ENCODE measurements at places on chromosomes 7 and 10. TPM values are rescaled to one million over a fixed set of nuclear protein-coding genes. Genes with fewer than 3 reads are reported as not detected.

- H3K27ac ChIP-seq: no peak overlapping the region
- no peaks in the 10 kb centered on the region for H3K27me3 ChIP-seq
- peak; percentile 26 for DNase-seq
- H3K36me3 ChIP-seq: no peaks in the 10 kb centered on the region
- H3K4me3 ChIP-seq: no peak overlapping the region
Observed at GRCh38 chr10:34446049-34446448, 369.0 kb downstream of the PARD3 start.

DNA sequence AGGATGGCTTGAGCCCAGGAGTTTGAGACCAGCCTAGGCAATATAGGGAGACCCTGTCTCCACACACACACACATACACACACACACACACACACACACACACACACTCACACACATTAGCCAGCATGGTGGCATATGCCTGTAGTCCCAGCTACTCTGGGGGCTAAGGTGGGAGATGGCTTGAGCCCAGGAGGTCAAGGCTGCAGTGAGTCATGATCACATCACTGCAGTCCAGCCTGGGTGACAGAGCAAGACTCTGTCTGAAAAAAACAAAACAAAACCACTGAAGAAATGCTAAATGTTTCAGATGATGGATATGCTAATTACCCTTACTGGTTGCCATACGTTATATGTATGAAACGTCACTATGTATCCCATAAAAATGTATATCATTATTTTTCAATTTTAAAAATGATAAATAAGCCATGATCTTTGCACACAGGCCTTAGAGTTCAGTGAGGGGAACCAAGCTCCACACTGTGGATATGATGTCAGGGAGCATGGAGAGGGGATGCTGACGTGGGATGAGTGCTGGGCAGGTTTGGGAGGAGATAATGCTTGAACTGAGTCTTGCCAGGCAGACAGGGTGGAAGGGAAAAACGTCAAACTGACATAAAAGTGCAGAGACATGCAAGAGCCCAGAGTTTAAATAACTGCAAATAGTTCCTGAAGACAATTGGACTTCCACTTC lies 45.9 kb upstream of the ARHGAP12 start:
- H3K36me3 ChIP-seq: 0 out of 2 replicates have a peak, but pooled peaks cover 3% of the 10 kb centered on the region
- H3K27ac ChIP-seq: peak overlapping the region; percentile 36
- H3K4me3 ChIP-seq: no peak overlapping the region

- no peaks in the 10 kb centered on the region for H3K36me3 ChIP-seq
- H3K4me1 ChIP-seq: no peaks in the 10 kb centered on the region
- no peak overlapping the region for H3K4me3 ChIP-seq
- H3K27ac ChIP-seq: no peak overlapping the region
Observed at GRCh38 chr7:1542841-1543747, 12.6 kb downstream of the MAFK start.

- H3K27ac ChIP-seq: no peak overlapping the region
- no peak overlapping the region for H3K4me3 ChIP-seq
- no peaks in the 10 kb centered on the region for H3K4me1 ChIP-seq
- DNase-seq: no peak
- peaks cover 22% of the 10 kb centered on the region for H3K36me3 ChIP-seq
- no peaks in the 10 kb centered on the region for H3K27me3 ChIP-seq
Observed at GRCh38 chr7:130032698-130033097, 18.5 kb downstream of the ZC3HC1 start.

PTEN gene
- total RNA-seq: 50.0 TPM

EDRF1 gene
- total RNA-seq: 48.8 TPM

DNA sequence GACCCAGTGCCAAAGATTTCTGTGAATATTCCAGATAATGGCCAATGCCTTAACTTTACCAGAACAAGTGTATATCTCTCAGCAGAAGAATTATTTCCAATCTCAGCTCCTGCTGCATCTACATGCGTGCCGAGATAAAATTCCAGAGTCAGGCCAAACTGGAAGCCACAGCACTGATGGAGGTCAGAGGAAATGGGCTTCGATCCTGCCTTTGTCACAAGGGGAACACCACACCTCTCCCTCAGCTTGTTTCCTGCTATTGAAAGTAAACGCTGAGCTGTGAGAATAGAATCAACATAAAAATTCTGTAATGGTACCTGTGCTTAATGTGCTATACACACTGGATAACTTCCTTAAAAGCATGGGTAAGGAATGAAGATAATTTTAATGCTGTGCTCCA lies 255.5 kb downstream of the NEBL start:
- no peak overlapping the region for H3K27ac ChIP-seq
- H3K36me3 ChIP-seq: no peaks in the 10 kb centered on the region
- DNase-seq: no peak
- H3K4me3 ChIP-seq: no peak overlapping the region
- no peaks in the 10 kb centered on the region for H3K27me3 ChIP-seq

ZDHHC16 gene
- total RNA-seq: 58.1 TPM

BLNK gene
- not detected for total RNA-seq

CCNY gene
- total RNA-seq: 29.0 TPM

DNA sequence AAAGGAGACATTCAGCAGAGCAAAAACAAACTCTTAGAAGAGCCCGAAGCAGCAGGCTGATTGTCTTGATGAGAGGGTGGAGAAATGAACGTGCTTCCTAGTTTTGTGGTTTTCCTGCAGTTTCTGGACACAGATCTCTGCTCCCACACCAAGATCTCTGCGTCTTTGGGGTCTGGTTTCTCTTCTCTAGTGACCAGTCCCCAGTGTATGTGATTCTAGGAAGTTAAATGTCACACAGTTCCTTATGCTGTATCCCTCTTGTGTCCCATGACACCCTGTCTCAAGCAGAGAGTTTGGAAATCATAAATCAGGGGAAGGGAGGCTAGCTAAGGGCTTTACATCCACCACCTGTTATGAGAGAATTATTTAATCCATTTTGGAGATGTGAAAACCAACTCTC lies 55.4 kb upstream of the KLF14 start:
- peaks cover 3% of the 10 kb centered on the region for H3K4me1 ChIP-seq
- no peak for DNase-seq
- H3K27me3 ChIP-seq: no peaks in the 10 kb centered on the region
- no peak overlapping the region for H3K27ac ChIP-seq

GRCh38 chr10:71205468-71205867 lies 6.9 kb upstream of the UNC5B start:
- peaks cover 12% of the 10 kb centered on the region for H3K27me3 ChIP-seq
- no peaks in the 10 kb centered on the region for H3K36me3 ChIP-seq
- H3K4me3 ChIP-seq: no peak overlapping the region
- H3K27ac ChIP-seq: no peak overlapping the region

LEP gene
- not detected for total RNA-seq

CRHR2 gene
- total RNA-seq: 0.23 TPM

DNA sequence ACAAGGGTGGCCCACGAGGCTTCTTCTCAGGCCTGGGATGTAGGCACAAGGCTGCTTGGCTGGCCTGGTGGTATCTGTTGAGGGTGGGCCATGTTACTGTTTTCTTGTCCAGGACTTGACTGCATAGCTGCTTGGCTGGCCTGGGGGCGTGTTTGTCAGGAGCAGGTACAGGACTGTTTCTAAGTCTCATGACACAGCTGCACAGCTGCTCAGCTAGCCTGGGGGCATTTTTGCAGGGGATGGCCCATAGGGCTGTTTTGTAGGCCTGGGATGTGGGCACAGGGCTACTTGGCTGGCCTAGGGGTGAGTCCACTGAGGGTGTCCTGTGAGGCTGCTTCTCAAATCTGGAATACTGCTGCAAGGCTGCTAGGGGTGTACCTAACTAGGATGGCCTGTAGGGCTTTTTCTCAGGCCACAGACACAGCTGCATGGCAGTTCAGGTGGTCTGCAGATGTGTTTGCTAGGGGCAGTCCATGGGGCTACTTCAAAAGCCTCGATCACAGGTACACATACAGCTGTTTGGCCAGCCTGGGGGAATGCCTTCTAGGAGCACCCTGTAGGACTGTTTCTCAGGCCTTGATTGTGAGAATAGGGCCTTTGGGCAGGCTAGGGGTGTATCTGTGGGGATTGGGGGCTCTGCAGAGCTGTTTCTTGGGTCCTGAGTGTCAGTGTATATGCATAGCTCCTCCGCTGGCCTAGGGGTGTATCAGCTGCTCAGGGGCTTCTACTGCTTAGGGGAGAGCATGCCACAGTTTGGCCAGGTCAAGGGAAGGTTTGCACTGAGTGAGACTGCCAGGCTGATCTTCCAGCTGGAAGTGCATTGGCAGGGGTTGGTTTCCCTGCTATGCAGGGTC lies 26.6 kb upstream of the PLA2G12B start:
- no peaks in the 10 kb centered on the region for H3K27me3 ChIP-seq
- no peak for DNase-seq
- H3K4me3 ChIP-seq: no peak overlapping the region
- no peak overlapping the region for H3K27ac ChIP-seq
- H3K36me3 ChIP-seq: peaks cover 2% of the 10 kb centered on the region

GTF2IRD2 gene
- total RNA-seq: 0.74 TPM

- H3K27me3 ChIP-seq: no peaks in the 10 kb centered on the region
- peak; percentile 55 for DNase-seq
- peak overlapping the region; percentile 83 for H3K27ac ChIP-seq
Observed at GRCh38 chr10:77865580-77866324, 60.8 kb downstream of the DLG5 start.

GRCh38 chr10:131948501-131948900 lies 33.2 kb downstream of the BNIP3 start:
- no peak overlapping the region for H3K4me3 ChIP-seq
- no peak overlapping the region for H3K27ac ChIP-seq
- H3K27me3 ChIP-seq: no peaks in the 10 kb centered on the region

GRCh38 chr10:77191324-77192049 lies 446.1 kb downstream of the KCNMA1 start:
- H3K4me1 ChIP-seq: peaks cover 9% of the 10 kb centered on the region
- no peak for DNase-seq
- H3K27ac ChIP-seq: no peak overlapping the region
- H3K27me3 ChIP-seq: no peaks in the 10 kb centered on the region

DNA sequence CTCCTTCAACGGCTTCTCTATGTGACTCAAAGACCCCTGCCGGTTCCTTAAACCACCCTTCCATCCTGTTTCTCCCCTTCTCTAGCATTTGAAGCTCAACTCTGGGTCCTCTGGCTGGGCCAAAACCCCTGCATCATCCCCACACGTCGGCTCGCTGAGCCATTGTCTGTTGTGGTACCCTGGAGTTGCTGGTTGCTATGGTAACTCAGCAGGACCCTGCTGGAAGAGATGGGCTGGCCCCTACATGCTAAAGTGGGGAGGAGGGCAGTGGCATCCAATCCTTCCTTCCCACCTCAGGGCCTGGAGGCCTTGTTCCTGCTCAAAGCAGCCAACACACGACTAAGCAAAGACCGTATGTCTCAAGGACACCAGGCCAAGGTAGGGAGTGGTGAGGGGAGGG lies 452.5 kb downstream of the PLXNA4 start:
- no peaks in the 10 kb centered on the region for H3K27me3 ChIP-seq
- no peaks in the 10 kb centered on the region for H3K36me3 ChIP-seq
- H3K4me1 ChIP-seq: no peaks in the 10 kb centered on the region
- DNase-seq: peak; percentile 17
- H3K4me3 ChIP-seq: no peak overlapping the region
- no peak overlapping the region for H3K27ac ChIP-seq

DNA sequence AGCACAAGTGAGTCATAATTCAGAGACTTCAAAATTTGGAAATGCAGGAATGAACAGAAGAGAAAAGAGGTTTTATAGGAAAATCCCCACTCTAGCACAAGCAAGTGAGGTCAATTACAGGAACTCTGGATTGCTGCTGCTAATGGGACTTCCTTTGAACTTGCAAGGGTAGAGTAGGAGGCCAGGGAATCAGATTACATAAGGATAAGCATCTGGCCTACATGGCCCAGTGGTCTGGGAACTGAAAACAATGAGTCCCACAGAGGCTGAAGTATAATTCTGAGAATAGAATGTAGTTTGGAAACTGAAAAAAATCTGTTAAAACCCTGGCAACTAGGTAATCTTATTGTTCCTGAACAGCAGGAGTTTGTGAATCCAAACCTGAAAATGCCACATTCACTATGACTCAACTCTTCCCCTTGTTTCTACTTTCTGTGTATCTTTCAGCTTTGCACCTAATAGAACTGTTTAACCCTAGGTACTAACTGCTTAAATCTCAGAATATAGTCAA lies 66.5 kb downstream of the CTNNA3 start:
- no peaks in the 10 kb centered on the region for H3K36me3 ChIP-seq
- peaks cover 4% of the 10 kb centered on the region for H3K4me1 ChIP-seq
- H3K4me3 ChIP-seq: no peak overlapping the region
- no peak overlapping the region for H3K27ac ChIP-seq
- peak; percentile 24 for DNase-seq

GRCh38 chr7:66348959-66349358 lies 143.8 kb downstream of the TPST1 start:
- H3K27ac ChIP-seq: no peak overlapping the region
- H3K4me3 ChIP-seq: no peak overlapping the region
- H3K36me3 ChIP-seq: no peaks in the 10 kb centered on the region

DNA sequence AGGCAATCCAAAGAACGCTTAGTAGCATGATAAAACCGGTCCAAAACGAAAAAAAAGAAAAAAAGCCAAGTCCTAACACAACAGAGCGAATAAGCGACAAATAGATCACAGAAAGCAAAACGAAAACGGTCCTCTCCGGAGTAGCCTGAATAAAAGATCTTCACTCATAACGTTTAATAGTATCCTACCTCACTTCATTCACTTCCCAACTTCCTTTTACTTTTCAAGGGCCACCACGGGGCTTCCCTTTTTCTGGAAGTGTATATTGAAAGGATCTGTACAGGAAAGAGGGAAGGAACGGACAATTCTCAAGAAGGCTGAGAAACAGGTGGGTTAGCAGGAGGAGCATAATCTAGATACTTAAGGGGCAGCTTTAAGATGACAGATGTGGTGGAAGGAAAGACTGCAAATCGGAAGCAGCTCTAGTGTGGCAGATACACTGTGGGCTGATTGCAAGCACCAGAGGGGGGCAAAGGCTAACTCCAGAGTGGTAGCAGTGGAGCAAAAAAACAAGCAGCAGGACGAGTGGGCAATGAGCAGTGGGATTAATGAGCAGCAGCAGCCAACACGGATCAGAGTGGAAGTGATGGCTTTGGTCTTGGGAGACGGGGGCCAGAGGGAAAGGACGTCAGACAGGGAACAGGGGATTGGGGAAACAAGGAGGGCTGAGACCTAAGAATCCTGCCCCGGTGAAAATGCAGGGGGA lies 866 bp downstream of the CNOT4 start:
- peaks cover 10% of the 10 kb centered on the region for H3K4me1 ChIP-seq
- no peaks in the 10 kb centered on the region for H3K36me3 ChIP-seq
- no peaks in the 10 kb centered on the region for H3K27me3 ChIP-seq
- peak overlapping the region; percentile 78 for H3K4me3 ChIP-seq
- H3K27ac ChIP-seq: peak overlapping the region; percentile 98
- DNase-seq: peak; percentile 26

- no peak overlapping the region for H3K27ac ChIP-seq
- no peaks in the 10 kb centered on the region for H3K36me3 ChIP-seq
- peaks cover 4% of the 10 kb centered on the region for H3K4me1 ChIP-seq
- DNase-seq: no peak
- H3K27me3 ChIP-seq: peaks cover 26% of the 10 kb centered on the region
Observed at GRCh38 chr10:86635402-86635801, 18.9 kb upstream of the OPN4 start.

- H3K4me1 ChIP-seq: peaks cover 3% of the 10 kb centered on the region
- no peak overlapping the region for H3K27ac ChIP-seq
- no peak for DNase-seq
- no peak overlapping the region for H3K4me3 ChIP-seq
- H3K27me3 ChIP-seq: no peaks in the 10 kb centered on the region
Observed at GRCh38 chr10:51920672-51921071, 221.3 kb upstream of the CSTF2T start.

GNAT3 gene
- not detected for total RNA-seq

OR6V1 gene
- total RNA-seq: not detected
